Right lobe of liver (tissue), 6 donors: ENCODE measurements at places on chromosomes 2 and 18. TPM values are rescaled to one million over a fixed set of nuclear protein-coding genes. Genes with fewer than 3 reads are reported as not detected.

GRCh38 chr2:199219551-199219950 lies 238.2 kb downstream of the SATB2 start:
- DNase-seq, result no peak

GRCh38 chr2:205957452-205958154 lies 128.4 kb downstream of the INO80D start:
- no peak for DNase-seq

DNA sequence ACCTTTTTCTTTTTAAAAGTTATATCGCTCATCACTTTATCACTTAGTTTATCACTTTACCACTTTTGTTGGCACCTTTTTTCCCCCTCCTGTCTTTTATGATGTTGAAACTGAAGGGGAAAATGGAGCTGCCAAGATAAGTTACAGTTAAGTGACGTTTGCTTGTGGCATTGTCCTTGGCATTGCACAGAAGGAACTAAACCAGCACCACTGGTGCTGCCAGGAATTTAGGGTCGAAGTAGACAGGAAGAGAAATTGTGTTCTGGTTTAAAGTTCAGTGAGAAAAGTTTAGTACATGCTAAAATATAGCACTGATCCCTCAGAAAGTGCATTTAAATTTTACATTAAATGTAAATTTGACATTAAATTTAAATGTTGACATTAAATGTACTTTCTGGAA lies 49.9 kb downstream of the MYO1B start:
- no peak for DNase-seq

- peak; percentile 25 for DNase-seq
Observed at GRCh38 chr2:240211096-240211495, 70.6 kb upstream of the OTOS start.

DNA sequence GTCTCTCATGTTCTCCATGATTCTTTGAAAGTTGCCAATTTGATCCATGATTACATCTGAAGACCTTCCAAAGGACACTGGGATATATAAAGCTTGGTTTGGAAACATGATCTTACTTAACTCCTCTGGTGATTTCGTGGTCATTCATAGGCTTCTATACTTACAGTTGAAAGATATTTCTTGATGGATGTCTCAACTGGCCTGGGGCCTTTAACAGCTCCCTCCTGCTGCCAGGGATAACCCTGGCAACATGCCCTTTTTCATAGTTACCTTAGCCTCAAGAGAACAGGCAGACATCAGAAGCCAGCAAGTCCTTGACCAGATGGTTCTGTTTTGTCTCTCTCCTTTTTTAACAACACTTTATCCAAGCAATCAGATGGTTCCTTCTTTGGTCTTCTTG lies 23.5 kb upstream of the MFF start:
- DNase-seq, result no peak

DNA sequence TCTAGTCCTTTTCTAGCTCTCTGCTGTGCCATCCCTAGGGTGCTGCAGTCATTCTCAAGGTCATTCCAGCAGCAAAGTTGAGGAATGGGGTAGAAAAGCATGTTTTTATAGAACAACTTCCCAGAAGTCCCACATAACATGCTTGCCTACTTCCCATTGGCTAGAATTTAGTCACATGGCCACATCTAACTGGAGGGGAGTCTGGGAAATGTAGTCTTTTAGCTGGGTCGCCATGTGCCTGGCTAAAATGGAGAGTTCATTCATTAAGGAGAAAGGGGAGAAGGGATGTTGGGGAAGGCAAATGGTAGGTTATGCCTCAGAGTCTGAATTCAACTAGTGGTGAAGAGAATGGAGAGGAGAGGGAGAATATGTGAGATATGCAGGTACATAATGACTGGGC lies 85.7 kb downstream of the SLC4A3 start:
- no peak for DNase-seq

DNA sequence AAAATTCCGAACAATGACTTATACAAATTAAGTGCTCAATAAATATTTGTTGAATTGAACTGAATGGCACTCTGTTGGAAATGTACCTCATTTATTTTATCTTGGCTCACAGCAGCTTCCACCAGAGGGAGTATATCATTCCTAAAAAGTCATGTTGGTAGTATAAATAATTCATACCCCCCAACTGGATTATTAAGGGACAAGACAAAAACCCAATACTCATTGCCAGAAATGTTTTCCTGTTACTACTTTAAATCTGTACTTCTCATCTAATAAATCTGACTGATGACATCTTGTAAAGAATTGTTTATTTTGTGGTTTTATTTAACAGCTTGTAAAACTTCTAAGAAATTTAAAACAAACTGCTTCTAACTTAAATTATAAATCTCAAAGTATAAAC lies 163.9 kb downstream of the CDH2 start:
- DNase-seq, result no peak

- DNase-seq, result no peak
Observed at GRCh38 chr2:62036761-62037250, 131.3 kb downstream of the COMMD1 start.

DNA sequence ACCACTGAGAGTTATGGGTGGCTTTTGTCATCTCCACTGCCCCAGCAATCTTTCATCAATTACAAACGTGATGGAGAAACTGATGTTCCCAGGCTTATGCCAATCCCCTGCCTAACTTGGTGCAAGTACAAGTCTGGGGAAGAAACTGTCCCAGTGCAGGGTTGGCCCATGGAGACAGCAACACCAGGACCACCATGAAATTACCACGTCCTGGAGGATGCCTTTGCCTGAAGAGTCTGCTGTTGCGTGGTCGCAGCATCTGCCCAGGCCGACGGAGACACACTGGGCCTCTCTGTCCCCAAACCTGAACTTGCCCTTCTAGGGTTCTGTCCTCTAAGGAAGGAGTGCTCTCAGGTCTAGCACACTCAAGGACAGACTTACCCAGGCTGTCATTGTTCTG lies 496.8 kb upstream of the RAB6C start:
- no peak for DNase-seq

DNA sequence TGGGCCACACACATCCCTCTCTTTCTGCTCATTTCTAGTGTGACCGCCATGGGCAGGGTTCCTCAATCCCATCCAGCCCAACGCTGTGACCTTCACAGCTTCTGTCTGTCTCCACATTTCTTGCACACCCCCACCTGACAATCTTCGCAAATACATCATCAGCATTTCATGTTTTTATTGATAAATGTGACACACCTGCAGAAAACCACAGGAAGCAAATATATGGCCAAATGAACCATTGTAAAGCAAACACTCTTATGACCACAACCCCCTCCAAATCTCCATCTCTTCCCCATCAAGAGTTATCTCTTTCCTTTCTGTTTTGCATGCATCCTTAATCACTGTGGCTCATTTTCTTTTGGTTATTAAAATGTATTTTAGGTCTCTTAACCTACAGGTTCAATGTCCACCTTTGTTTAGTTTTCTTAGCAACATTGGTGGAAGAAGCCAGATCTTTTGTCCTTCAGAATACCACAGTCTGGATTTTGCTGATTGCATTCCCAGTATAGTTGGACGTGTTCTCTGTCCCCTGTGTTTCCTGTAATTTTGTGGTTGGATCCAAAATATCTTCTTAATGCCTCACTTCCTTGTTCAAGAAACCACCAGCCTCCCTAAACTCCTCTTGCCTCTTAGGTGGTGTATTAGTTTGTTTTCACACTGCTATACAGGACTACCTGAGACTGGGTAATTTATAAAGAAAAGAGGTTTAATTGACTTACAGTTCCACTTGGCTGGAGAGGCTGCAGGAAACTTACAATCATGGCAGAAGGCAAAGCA lies 9.8 kb upstream of the NCK2 start:
- DNase-seq, result no peak

DNA sequence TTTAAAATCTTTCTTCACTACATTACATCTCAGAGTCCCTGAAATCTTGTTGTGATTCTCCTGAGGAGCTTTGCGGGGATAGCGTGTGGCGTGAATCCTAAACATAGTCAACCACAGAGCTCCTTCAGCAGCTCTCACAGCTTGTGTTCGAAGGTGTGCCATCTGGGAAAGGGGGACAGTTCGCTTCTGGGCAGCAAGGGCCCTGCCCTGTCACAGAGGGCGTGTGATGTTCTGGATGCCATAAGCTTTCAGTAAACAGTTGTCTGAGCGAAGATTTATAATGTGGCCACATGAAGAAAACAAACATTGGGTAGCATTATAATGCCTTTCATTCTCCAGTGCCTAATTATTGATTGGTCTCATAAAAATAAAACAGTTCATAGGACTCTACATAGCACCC lies 172.5 kb downstream of the MYO1B start:
- no peak for DNase-seq

DNA sequence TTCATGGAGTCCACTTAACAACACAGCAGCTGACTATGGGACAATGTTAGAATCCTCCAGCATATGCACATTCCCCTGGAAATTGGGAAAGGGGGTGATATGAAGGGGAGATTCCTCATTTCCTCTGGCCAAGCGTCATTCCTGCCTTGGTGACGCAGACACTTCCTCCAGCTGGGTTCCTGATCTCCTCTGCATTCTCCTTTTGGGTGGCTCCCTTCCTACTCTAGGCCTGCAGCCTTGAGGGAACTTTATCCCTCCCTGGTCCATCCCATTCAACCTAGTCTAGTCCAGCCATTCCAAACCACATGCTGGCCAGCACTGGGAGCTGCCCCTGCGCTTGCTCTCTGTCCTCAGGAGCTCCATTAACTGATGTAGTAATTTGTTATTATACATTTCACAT lies 216.8 kb downstream of the VAPA start:
- DNase-seq, result no peak

- no peak for DNase-seq
Observed at GRCh38 chr2:217941886-217942728, 60.7 kb downstream of the TNS1 start.

Gene PCGF1
- 10.6 TPM for total RNA-seq

Gene SATB2
- total RNA-seq, result 4.6 TPM

Gene LIPG
- 36.3 TPM for total RNA-seq

Gene CPLX4
- total RNA-seq, result not detected

Gene RAPGEF4
- total RNA-seq, result 14.6 TPM

Gene ASB18
- total RNA-seq, result not detected

Gene TTN
- 2.0 TPM for total RNA-seq

Gene FAM210A
- 10.4 TPM for total RNA-seq

Gene GPATCH11
- 4.0 TPM for total RNA-seq

Gene SPRED2
- 13.0 TPM for total RNA-seq

Gene CYRIA
- total RNA-seq, result 2.0 TPM
